ENCODE measurements at places on chromosomes 13 and 19.

DNA sequence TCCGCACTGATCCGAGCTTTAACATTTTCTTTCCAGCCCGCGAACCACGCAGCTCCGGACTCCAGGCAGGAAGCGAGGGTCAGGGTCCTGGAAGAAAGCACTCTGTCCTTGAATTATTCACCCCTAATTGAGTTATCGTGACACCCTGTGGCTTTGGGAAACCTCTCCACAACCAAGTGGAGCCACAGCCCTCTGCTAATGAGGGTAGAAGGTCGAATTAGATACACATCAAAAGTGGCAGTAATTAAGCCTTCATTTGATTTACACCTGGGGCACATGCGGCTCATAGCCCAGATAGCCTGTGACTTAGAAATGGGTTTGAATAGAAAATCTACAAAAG lies 15.9 kb upstream of the RNF17 start:
- no peak for DNase-seq

DNA sequence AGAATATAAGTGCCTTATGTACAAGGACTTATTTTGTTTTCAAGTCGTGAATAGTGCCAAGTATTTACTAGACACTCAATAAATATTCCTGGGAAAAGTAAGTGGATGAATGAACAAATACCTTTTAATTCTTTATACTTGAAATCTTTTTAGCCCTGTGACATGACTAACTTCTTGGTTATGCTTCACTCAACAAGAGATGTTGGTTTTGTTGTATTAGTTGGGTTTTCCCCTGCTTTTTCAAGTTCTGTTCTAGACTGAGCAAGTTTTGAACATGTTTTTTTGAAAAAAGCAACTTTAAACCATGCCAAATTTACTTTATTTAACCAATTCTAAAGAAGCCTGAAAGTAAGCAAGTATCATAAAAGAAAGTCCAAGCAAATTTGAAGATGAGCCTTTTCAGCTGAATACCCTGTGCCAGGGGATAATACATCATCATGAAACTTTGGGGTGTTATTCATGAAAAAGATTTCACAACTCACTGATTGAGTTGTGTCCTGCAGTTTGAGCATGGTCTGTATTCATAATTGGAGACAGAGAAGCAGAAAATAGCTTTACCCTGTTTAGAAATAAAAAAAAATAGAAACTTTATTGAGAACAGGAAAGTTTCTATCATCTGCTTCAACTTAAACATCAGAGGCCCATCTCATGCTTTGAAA lies 11.1 kb downstream of the LMO7 start:
- DNase-seq, result no peak

GRCh38 chr13:112776971-112777370 lies 87.1 kb downstream of the ATP11A start:
- no peak for DNase-seq

DNA sequence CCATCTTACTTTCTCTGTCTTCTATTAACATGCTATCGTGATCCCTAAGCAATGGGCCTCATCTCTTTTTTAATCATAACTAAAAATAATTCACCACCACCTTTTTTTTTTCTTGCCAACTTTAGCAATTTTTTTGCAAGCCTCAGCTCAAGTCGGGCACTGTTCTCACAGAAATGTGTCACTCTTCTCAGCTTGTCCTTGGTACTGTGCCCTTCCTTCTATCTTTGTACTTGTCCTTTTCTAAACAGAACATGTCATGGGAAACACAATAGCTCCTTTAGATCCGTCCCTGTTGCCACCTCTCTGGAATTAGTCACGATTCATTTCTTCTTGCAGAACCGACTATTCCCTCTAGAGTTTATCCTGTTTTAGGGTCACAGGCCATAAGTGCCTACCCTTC lies 10.3 kb downstream of the SERP2 start:
- no peak for DNase-seq

GRCh38 chr13:95954266-95954665 lies 98.9 kb downstream of the UGGT2 start:
- no peak for DNase-seq

- no peak for DNase-seq
Measured at GRCh38 chr13:113008851-113009250, 39.8 kb downstream of the MCF2L start.

- no peak for DNase-seq
Measured at GRCh38 chr19:55173186-55173713, 6.8 kb upstream of the DNAAF3 start.

DNA sequence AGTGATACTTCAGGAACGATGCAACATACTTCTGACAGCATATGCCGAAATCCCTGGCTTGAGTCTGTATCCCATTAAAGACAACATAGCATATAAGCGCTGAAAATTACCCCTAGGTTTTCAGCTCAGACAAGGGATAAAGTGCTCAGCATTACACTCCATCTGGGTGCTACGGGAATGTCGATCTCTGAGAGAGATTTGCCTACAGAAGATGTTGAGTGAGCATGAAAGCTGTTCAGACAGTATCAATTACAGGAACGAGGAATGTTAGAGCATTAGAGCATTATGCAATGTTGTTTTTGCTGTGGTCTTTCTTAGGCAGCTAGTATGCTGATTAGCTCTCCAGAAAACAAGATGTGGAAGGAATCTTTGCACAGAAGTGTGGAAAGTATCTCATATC lies 484.5 kb downstream of the LIG4 start:
- DNase-seq, result no peak

GRCh38 chr13:91295712-91296410 lies 51.6 kb upstream of the MIR17HG start:
- no peak for DNase-seq
